ENCODE measurements at places on chromosomes 16 and 17. TPM values are rescaled to one million over a fixed set of nuclear protein-coding genes. Genes with fewer than 3 reads are reported as not detected.

The EPX gene
- total RNA-seq, result not detected

The PNMT gene
- 0.35 TPM for total RNA-seq

The HSD11B2 gene
- total RNA-seq, result 0.71 TPM

The METRN gene
- total RNA-seq, result 30.3 TPM

The TP53TG3D gene
- not detected for total RNA-seq

The OTOP2 gene
- total RNA-seq, result not detected

The EPOP gene
- total RNA-seq, result 2.5 TPM

DNA sequence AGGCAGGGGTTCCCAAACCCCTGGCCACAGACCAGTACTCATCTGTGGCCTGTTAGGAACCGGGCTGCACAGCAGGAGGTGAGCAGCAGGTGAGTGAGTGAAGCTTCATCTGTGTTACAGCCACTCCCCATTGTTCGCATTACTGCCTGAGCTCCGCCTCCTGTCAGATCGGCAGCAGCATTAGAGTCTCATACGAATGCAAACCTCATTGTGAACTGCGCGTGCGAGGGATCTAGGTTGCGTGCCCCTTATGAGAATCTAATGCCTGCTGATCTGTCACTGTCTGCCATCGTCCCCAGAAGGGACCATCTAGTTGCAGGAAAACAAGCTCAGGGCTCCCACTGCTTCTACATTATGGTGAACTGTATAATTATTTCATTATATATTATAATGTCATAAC, 25.1 kb upstream of the RMI2 start:
- no peak for DNase-seq

- DNase-seq, result no peak
Measured at GRCh38 chr17:40952661-40953060, 14.1 kb downstream of the KRT39 start.

DNA sequence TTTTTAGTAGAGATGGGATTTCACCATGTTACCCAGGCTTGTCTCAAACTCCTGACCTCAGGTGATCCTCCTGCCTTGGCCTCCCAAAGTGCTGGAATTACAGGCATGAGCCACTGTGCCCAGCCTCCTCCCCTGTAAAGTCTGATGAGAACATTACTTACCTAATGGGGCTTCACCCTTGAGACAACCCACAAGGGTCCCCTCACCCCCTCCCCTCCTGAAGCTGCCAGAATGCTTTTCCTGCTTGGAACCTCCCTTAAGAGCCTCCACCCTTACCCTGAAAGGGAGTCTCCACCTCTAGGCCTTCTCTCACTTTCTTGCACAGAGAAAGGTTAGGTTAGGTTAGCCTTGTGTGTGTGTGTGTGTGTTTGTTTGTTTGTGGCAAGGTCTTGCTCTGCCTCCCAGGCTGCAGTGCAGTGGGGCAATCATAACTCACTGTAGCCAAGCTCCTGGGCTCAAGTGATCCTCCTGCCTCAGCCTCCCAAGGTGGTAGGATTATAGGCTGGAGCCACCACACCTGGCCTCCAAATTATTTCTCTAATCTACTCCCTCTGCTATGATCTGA, 8.9 kb downstream of the SLC5A11 start:
- peak; percentile 4 for DNase-seq

DNA sequence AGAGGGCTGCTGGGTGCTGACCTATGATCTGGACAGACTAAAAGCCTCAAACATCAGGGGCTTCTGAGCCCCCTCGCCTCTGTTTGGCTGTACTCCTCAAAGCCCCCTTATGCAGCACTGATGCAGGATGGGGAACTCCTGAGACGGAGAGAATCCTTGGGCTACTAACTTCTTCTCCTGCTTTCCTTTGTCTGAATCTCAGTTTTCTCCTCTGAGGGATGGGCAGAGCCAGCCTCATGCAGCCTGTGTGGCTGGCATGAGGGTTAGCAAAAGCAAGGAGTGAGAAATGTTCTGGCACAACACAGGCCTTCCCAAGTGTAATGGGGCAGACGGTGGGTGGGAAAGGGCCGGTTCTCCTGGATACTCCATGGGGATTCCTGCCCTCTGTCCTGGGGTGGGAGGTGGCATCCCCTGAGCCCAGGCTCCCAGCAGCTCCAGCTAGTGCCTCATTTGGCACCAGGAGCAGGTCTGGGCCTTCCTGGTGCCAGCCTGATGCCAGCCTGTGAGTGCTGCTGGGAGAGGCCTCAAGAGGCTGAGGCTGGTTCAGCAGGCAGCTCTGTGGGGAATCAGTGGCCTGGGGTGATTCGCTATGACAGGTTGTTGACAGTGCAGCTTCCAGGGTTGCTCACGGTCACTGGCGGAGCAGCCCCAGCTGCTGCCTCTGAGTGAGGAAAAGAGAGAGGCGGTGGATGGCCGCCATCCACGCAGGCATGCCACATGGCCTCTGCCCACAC, 4.0 kb upstream of the BRD7 start:
- DNase-seq, result no peak

DNA sequence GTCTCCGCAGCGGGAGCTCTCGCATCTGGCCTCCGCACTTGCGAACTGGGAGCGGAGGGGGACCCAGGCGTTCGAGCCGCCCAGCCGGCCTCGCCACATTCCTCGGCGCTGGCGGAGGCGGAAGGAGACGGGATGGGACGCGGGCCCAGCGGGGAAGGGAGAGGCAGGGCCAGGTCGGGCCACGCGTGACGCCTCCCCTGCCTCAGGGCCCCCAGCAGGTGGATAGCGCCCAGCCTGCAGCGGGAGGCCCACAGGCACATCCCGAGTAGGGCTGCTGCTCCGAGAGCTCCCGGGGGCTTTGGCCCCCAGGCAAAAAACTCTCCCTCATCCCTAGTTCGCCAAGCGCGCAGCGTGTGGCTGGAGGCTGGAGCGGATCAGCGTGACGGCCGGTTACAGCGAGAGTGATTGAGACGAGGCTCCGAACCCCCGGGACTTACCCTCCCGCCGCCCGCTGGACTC, 800 bp downstream of the PLEKHH3 start:
- peak; percentile 93 for DNase-seq

DNA sequence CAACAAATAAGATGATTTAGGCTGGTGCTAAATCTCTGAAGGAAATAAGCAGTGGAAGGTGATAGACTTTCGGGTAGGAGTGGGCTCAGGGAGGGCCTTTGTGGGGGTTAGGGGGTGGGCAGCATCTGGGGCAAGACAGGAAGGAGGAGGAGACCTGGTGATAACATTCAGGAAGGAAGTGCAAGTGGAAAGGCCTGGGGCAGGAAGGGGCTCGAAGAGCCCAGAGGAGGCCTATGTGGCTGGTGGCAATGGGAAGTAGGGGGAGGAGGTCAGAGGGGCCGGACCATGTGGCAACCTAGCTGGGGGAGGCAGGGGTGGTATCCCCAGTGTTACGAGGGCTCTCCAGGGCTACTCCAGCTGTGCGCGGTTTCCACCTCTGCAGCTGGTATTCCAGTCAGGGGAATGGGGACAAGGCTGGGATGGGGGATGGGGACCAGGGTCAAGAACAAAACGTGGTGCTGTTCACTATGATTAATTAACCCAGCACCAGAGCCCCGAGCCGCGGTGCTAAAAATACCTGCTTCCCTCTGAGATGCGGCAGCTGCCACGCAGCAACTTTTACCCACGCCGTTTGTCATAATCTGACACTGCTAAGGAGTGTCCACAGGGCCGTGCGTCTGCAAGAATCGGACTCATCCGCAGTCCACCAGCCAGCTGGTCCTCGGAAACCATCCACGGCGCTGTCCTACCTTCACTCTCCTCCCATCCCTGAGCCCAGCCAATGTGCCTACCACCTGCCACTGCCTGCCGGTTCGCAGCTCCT, 5.2 kb upstream of the CCDC182 start:
- DNase-seq, result no peak

GRCh38 chr17:55842405-55843158, 91.7 kb downstream of the PCTP start:
- no peak for DNase-seq

- no peak for DNase-seq
Measured at GRCh38 chr16:71467810-71468209, 5.8 kb upstream of the ZNF23 start.

- DNase-seq, result no peak
Measured at GRCh38 chr16:1435921-1436697, 5.2 kb downstream of the PERCC1 start.

GRCh38 chr17:79365351-79365750, 245.5 kb downstream of the RBFOX3 start:
- DNase-seq, result no peak

GRCh38 chr17:77935121-77935571, 23.4 kb upstream of the TNRC6C start:
- DNase-seq, result no peak

- no peak for DNase-seq
Measured at GRCh38 chr17:3886776-3887175, 6.1 kb downstream of the CAMKK1 start.

All from mesenteric fat pad (tissue), 1 donor.